ENCODE measurements at places on chromosomes 2 and 18.

DNA sequence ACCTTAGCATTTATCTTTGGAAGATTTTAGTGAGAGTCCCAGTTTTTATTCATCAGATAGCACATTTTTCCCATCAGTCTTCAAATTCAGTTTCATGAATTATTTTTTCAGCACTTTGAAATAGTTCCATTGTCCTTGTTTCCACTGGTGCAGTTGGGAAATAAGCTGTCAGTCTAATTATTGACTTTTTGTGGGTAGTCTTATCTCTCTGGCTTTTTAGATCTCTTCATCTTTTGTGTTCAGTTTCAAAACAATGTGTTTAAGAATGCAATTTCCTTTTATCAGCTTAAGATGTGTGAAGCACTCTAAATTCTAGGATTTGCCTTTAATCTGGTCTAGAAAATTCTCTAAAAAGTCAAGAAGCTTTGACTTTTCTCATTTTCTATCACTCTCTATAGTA is 70.5 kb downstream of the GFPT1 start:
- DNase-seq = no peak

DNA sequence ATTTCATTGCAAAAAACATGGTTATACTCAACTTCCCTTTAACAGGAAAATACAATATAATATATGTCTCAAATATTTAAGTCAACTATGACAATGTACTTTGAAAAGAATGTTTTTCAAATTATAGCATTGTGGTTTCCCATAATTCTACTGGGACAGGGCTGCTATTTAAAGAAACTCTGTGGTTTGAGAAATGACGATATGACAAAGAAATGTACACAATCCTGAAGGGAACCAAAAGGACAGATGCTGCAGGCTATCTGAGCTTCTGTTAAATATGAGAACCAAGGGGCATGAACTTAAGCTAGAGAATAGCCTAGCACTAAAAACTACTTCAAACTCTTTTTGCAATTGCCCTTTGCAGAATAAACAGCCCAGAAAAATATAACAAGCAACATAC is 415.9 kb downstream of the GRB14 start:
- no peak for DNase-seq

DNA sequence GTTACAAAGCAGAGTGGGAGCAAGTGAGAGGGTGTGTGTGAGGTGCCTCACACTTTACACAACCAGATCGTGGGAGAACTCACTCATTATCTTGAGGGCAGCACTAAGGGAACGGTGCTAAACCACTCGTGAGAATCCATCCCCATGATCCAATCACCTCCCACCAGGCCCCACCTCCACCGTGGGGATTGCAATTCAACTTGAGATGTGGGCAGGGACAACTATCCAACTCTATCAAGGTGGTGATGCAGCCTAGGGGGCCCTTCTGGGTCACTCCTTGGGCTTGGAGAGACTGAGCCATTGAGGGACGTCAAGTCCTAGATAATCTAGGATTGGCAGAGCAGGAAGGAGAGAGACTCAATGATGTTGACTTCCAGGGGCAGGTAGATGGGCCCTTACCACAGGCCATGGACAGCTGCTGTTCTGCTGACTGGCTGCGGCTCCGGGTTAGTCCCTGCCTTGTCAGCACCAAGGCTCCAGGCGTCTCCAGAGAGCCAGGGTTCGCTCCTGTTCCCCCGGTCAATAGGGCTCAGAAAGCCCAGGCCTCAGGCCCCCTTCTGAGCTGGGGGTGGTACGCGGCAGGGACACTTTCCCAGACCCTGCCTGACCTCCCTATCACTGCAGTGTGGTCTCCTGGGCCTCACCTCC is 193.2 kb upstream of the HS6ST1 start:
- no peak for DNase-seq

GRCh38 chr2:118530976-118531375 is 316.5 kb downstream of the EN1 start:
- DNase-seq = no peak

DNA sequence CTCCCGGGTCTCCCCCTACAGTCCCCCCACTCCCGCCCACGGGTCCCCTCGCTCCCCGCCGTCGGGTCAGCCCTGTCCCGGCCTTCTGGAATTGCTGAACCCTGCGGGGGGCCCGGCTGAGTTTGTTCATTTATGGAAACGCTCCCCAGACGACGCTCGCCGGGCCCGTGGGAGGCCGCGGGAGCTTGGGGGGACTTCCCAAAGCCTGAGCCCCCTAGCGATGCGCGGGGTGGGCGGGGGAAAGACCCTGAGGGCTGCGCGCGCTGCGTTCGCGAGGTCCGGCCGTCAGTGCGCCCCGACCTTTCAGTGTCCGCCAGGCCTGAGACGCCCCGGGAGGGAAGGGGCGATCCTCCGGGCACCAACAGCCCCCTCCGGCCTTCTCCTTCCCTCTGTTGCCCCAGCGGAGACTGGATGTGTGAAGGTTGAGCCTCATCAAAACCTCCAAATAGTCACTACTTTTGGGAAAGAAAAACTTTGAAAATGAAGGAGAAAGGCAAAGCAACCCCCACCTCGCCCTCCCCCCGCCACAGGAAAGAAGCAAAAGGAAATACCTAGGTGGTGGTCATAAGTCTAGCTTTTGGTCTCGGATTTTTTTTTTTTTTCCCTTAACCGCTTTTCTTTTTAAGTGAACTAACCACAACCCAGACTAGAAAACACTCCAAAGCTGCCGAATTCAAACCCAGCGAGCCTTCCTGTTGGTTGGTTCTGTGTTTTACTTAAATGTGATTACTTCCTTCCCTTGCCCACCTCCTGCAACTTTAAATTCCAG is 509 bp upstream of the CYS1 start:
- peak; percentile 28 for DNase-seq

DNA sequence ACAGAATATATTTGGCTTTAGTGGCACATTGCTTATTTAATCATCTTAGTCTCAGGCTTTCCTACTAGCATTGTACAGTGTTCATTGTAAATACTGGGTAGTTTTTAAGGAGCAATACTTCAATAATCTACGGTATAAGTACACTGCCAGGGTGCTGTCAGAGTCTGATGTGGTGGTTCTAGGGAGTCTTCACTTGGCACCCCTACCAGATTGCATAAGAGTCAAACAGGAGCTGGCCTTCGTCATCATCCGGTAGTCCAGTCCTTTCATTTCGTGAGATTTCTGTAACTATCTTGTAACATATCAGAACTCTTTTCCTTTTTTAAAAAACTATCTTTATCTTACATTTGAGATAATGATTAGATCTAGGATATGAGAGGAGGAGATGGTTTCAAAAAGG is 91.1 kb downstream of the ZNF532 start:
- DNase-seq = no peak

- no peak for DNase-seq
Observed at GRCh38 chr2:113407446-113408099, 29.9 kb upstream of the ZNG1B start.

- DNase-seq = no peak
Observed at GRCh38 chr2:235320326-235320725, 173.5 kb upstream of the AGAP1 start.

- no peak for DNase-seq
Observed at GRCh38 chr2:134269972-134270735, 16.3 kb downstream of the MGAT5 start.

GRCh38 chr2:40325116-40325515 is 126.8 kb downstream of the SLC8A1 start:
- no peak for DNase-seq

- DNase-seq = no peak
Observed at GRCh38 chr18:32138332-32138982, 46.8 kb downstream of the RNF138 start.
